ENCODE measurements at places on chromosomes 16 and 17.
A peak's percentile ranks its signal among the peaks of the same experiment; 100 is the strongest.

DNA sequence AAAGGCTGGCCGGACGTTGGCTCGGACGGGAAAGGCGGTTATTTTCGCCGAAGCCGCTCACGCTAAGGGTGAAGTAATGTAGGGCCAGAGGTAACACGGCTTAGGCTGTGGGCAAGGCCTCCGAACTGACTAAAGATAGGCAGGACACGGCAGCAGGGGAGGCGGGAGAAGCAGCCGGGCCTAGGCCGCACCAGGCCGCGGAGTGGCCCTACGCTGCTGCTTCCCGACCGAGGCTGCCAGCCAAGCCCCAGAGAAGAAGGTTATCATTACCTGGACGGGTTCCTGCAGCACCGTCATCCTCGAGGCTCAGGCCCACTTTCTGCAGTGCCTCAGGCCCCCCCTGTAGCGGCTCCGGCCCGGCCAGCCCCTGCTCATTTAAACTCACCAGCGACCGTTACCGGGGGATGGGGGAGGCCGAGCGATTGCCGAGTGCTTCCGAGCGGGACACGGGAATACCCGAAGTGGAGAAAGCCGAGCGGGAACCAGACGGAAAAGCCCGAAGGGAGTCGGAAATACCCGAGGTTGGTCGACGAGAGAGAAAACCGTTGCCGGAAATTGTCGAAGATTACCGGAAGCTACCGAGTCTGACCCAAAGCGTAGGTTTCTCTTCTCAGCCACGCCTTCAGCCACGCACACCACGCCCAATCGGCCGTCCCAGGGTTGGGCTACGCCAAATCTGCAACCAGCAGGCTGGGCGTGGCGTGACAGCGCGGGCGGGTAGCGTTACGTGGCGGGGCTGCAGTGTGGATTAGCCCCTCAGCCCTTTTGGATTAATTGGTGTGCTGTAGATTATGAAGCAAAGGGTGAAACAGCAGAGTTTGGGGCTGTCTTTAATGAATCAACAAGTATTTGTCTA lies at the start of gene CDC27:
Gene CDC27 (minus strand): TSS at position 420 of the 856 bp plus-strand sequence. CDS start 123 bp downstream, at position 297.
- DNase-seq: peak; percentile 100

- DNase-seq: no peak
These were observed 27.4 kb upstream of the PHB1 start for GRCh38 chr17:49442041-49442440.

GRCh38 chr16:70395345-70395901 lies 43.5 kb downstream of the ST3GAL2 start:
- peak; percentile 80 for DNase-seq

- no peak for DNase-seq
These were observed 1.4 kb downstream of the HES7 start for GRCh38 chr17:8122422-8122923.

DNA sequence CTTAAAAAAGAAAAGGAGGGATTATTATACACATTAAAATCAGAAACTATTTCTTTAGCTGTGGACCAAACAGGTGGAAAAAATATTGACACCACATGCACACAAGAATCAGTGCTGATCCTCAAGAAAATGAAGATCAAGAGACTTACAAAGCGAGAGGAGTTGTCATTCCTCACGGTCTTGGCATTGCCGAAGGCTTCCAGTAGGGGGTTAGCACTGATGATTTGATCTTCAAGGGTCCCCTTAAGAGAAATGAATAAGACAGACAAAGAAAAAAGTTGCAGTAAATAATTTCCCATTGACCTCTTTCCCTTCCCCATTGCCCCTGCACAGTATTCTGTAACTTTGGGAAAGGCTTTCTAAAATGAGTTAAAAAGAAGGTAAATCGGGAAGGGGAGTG lies 6.0 kb downstream of the MYH4 start:
- DNase-seq: no peak

GRCh38 chr17:45983614-45984310 lies 15.3 kb upstream of the STH start:
- no peak for DNase-seq

GRCh38 chr16:75702242-75702641 lies 981 bp upstream of the DUXB start:
- DNase-seq: no peak

GRCh38 chr16:71499775-71500364 lies 10.7 kb upstream of the ZNF19 start:
- DNase-seq: peak; percentile 28

- no peak for DNase-seq
These were observed 3.6 kb downstream of the LITAF start for GRCh38 chr16:11583166-11583565.

DNA sequence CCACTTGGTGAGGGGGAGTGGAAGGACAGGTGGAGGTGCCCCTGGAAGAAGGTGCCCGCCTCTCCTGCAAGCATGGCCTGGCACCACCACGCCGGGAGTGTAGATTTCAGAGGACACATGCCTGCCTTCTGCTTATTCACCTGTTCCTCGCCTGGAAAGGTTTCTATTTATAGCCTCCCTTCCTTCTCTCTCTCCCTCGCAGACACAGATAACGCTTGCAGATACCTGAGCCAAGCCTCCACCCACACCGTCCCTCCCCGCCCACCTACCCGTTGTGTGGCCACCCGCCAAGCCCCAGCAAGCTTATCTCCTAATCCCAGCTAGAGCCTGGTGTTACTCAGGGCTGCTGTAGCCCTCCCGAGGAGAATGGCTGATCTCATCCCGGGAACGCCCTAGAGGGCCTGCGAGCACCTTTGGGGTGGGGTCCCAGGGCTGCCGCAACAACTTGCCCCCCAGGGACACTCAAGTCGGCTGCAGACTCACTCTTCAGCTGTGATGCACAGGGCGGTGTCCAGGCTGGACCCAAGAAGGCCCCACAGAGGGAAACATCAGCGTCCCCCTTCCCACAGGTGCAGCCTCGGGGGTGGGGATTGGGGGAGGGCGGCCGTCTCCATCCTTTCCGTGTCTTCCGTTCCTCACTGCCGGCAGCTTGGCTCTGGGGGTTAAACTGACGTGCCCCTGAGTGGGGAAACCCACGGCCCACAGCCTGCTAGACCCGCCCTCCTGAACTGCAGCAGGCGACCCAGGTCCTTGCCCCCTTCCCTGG lies 1.9 kb upstream of the SNAI3 start:
- no peak for DNase-seq
